Right kidney (tissue), 9 donors: ENCODE measurements at places on chromosomes 4 and X.

- no peak for DNase-seq
Measured at GRCh38 chr4:115824630-115825029, 711.2 kb upstream of the NDST4 start.

DNA sequence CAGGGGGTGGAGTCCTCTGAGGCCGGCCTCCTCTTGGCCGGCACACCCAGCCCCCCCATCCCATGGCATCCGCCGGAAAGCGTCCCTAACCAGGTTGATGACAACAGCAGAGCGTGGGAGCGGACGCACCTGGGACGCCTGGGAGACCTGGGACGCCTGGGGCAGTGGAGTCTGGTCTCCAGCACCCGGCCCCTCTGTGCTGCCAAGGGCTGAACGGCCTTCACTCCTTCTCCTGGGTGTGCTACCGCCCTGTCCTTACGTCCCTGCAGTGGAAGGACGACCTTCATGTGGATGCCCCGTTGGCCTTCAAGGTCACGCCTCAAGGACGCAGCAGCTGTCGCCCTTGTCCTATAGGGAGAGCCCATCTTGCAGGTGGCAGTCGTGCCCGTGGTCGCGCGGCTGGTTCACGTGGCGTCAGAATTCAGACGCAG lies 26.9 kb downstream of the NKX1-1 start:
- DNase-seq, result no peak

DNA sequence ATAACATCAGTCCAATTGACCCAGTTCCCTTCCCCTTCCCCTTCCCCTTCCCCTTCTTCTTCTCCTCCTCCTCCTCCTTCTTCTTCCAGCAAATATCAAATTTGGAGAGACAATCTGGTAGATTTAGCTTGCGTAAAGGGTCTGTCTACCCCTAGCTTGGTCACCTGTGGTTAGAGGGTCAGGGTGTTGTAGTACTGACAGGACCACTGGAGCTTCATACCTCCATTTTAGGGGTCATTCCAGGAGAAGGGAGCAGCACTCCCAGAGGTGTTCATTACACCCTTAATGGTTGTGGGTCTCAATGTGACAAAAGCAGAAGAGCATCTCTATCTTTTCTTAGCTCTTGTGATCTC lies 3.7 kb upstream of the FGB start:
- DNase-seq, result no peak

DNA sequence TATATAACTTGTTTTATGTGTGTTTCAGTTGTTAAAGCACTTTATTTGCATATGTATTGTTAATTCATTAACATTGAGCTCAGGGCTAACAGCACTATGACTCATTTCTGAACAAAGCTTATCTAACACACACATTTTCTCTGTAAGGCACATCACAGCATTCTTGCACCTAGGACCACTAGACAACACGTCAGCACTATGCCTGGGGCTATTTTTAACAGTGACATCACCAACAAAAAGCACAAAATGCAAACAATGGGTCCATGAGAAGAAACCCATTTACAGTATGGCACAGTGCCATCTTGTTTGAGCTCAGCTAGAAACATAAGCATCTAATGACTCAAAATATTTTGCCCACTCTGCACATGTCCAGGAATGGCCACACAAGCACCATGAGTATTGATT lies 124.4 kb downstream of the RELL1 start:
- DNase-seq, result no peak

DNA sequence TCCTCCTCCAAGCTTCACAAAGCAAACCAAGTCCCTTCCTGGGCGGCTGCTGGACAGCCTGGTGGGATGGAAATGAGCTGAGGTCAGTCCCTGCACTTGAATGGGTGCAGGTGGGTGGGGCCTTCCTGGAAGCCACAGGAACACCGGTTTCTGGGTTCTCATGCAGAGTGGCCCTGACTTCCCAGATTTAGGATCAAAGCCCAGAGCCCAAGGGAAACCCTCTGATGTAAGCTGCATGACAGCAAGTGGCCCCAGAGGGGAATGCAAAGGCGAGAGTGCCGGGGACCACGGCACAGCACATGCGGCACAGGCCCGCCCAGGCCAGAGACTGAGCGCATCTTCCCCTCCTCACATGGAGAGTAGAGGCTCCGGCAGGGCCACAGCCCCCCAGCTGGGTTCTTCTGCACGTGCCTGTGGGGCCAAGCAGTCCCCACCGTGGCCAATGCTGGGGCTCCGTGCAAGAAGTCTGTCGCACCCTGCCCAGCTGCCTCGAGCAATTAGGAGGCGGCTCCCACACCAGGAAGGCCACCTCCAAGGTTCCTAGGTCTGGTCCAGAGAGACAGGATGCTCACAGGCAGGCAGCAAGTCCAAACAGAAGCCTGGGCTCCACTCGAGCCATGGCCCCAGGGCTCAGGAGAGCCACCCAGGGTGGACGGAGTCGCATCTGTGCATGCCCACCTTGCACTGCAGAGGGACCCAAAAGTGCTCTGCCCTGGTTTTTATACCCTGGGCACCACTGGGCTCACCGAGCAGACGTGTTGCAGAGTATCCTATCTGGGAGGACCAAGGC lies 83.0 kb downstream of the HTRA3 start:
- no peak for DNase-seq

- DNase-seq, result peak; percentile 20
Measured at GRCh38 chrX:130120321-130120731, 10.0 kb upstream of the ELF4 start.

- no peak for DNase-seq
Measured at GRCh38 chr4:40918330-40918729, 168.6 kb downstream of the NSUN7 start.

- no peak for DNase-seq
Measured at GRCh38 chr4:21795091-21795490, 153.5 kb downstream of the KCNIP4 start.

- no peak for DNase-seq
Measured at GRCh38 chrX:69074726-69075125, 90.5 kb downstream of the PJA1 start.

GRCh38 chr4:125594056-125594602 lies 279.4 kb downstream of the FAT4 start:
- DNase-seq, result no peak

DNA sequence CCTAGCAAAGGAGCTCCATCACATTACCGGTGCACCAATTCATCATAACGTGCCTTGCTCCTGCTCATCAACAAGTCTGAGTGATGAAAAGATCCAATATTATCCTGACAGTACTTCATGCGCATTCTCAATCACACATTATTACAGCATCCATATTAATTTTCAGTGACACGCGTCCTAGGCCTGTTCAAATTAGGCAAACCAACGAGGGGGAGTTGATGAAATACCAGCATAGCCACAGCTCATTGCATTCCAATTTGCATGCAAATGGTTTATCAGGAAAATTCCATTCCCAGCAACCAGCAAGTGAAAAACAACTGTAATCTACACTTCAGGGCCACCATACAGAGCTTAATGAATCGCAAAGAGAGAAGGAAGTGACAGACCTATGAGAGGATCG lies 236.9 kb downstream of the DCLK2 start:
- DNase-seq, result no peak

DNA sequence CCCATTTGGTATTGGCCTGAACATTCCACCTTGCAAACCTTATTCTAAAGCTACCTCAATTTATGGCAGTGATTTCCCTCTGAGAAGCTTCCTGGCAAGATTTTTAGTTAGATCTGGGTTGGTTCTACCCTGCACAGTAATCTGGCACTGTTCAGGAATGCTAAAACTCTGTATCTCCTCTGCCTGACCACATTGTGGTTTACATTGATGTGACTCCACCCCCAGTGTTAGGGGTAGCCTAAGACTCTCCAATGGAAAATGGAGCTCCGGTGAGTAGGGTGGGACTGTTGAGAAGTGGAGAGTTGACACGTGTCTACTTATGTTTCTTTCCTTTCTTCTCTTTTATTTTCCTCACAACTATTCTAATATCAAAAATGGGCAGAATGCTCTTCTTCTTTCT lies 45.4 kb downstream of the BMPR1B start:
- DNase-seq, result no peak

GRCh38 chr4:130080872-130081451 lies 985.0 kb downstream of the C4orf33 start:
- DNase-seq, result no peak

DNA sequence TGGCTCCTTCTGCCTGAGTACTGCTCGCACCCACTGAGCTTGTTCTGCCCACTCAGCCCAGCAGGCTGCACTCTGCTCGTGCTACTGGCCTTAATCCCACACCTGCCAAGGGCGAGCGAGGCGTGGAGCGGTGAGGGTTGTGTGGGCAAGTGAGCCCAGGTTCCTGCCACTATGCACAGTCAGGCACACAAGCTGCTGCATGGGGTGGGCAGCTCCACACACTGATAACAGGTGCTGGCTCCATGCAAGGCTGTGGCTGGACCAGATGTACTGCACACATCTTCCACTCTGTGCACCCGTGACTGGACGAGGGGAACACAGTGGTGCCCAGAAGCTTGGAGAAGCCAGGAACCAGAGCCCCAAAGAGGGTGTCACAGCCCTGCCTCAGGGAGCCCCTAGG lies 184.3 kb upstream of the NUDT6 start:
- no peak for DNase-seq

DNA sequence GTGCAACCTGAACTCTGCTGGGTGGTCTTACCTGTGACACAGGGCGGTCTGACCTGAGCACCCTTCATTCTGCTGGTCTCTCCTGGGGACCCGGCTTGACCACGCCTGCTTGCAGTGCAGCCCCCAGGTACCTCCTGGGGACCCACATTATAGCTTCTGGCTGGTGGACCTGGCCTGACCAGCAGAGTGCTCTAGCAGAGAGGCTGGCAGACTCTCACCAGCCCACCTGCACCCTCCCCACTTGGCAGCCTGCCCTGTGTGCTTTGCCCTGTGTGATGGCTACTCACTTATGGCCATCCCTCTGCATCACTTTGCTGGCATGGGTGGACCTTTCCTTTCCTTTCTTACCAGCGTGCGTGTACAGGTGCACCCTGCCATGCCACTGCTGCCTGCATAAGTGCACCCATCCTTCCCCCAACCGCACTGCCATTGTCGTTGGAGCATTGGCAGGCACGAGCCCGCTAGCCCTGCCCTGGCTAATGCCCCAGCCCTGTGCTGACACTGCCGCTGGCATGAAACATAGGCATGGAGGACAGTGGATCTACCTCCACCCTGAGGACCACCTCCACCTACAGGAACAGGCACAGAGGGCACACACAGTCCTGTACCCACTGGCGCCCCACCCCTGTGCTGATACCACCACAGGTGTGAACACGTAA lies 21.5 kb upstream of the H2AZ1 start:
- DNase-seq, result no peak

GRCh38 chr4:8224975-8225625 lies 26.0 kb downstream of the SH3TC1 start:
- DNase-seq, result no peak

GRCh38 chr4:79923281-79923680 lies 149.7 kb downstream of the ANTXR2 start:
- DNase-seq, result no peak

DNA sequence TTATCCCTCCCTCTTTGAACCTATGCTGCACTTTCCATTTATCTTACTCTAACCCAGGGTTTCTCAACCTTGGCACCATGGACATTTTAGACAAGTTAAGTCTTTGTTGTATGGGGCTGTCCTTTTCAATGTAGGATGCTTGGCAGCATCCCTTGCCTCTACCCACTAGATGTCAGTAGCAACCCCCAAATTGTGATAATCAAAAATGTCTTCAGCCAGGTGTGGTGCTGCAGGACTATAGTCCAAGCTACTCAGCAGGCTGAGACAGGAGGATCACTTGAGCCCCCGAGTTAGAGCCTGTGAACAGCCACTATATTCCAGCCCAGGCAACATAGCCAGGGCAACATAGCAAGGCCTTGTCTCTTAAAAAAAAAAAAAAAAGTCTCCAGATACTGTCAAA lies 7.0 kb downstream of the LRCH2 start:
- DNase-seq, result no peak

DNA sequence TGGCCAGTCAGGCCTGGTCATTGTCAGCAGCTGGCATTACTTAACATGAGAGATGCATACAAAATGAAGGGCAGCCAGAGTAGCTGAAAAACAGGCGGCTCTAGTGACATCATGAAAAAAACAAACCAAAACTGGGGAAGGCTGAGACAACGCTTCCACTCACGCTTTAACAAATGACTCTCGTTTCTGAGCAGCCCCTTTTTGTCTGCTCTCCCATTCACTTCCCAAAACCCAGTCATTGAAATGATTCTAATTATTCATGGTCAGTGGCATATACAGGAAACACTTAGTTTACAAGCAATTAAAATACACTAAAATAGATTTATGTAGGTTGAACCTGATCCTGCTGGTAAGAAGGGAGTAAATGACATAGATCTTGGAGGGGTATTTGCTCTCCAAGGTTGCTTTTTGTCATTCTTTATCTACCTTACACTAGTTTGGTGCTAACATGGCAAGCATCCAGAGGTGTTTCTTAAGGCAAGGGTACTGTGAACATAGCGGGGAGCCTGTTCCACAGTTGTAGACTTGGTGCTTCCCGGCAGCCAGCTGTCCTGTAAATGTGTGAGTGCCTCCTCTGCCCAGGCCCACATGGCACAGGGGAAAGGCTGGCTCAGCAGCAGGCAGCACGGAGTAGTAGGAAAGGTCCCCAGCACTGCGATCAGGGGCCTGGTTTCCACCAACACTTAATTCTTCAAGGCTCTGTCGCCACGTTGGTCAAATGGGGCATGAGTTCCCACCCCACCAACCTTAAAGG lies 61.2 kb upstream of the CITED1 start:
- peak; percentile 32 for DNase-seq

DNA sequence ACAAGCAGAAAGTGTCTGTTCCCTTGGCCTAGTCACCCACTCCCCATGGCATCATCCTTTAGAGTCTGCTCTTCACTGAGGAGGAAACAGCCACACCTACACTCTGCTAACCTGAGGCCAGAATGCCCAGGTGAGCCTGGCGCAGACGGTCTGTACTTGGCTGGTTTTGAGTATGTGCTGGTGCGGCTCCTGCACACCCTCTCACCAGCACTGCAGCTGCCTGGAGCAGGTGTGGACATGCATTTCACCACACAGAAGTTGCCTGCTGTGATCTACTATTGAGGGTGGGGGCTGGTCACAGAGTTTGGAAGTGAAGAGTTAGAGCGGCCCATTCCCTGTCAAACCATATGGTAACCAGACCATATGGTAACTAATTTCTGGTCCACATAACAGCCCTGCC lies 39.5 kb downstream of the KANTR start:
- no peak for DNase-seq

- no peak for DNase-seq
Measured at GRCh38 chr4:89137695-89138094, 26.4 kb downstream of the TIGD2 start.

DNA sequence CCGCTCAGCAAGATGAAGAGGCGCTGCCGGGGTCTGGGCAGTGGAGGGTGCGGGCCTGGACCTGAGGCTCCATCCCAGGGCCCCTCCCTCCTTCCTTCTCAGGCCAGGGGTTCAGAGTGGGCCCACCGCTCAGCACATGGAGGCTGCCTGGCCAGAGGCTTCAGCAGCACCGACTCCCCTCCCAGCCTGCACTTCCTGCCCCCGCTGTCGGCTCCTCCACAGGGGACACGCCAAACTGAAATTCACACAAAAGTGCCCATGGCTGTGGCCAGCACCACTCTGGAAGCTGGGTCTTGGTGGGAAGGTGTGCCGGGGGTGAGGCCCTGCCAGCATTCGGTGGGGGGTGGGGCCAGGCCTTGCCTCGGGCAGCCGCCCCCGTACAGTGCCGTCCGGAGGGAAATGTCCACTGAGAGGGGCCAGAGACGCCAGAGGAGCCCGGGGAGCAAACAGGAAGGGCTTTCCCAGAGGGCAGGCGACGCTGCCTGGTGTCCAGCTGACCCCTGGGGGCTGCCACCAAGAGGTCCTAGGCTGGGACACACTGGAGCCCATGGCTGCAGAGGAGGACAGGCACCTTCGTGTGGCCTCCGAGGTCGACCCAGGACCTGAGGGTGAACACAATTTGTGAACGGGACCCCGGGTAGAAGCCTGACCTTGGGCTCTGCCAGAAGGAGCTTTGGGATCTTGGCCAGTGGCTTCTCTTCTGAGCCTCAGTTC lies 84.6 kb upstream of the AFAP1 start:
- no peak for DNase-seq

GRCh38 chr4:73707918-73708577 lies 32.3 kb upstream of the CXCL8 start:
- DNase-seq, result no peak
